GDM1 (cell line): ENCODE measurements at places on chromosomes 4 and X.

- no peak for DNase-seq
Measured at GRCh38 chrX:119672426-119672825, 20.5 kb downstream of the SEPTIN6 start.

DNA sequence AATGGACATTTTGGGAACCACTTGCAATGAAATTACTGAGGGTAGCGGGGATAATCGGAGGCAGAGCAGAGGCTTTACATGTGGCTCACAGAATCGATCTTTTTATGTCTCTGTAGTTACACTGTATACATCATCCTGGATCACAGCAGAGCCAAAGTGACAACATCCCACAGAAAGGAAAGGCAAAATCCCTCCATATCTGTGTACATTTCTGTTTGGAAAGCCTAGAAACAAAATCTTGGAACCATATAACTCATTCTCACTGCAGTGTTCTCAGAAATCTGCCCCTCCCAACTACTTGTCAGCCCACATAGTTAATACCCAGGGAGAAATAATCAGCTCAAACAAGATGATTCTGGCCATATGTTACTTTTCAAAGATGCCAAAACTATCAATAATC is 211.6 kb downstream of the DCLK2 start:
- no peak for DNase-seq

DNA sequence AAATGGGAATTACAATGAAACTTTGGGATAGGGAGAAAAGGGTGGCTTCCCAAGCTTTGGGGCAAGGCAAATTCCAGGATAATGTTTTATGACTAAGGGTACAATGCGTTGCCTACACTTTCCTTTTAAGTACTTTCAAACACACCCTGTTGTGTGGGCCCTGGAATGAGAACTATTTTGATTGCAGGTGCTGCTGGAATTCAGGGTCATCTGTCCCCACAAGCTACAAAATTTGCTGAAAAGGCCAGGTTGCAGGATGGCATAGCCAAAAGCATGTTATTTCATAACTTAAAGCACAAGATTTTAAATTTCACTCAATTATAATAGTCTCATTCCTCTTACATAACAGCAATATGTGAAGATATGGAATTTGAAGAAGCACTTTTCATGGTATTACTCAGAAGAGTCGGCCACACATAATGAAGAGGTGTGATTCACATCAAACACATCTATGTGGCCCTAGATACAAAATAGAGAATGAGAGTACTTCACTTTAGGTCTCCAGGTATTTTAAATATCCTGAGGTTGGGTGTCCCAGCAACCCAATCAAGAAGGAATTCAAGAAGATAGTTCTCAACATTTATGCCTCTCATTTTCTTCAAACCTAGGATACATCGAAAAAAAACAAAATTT is 89.3 kb downstream of the APBB2 start:
- DNase-seq = no peak

GRCh38 chr4:27149541-27150212 is 289.0 kb downstream of the STIM2 start:
- DNase-seq = no peak

DNA sequence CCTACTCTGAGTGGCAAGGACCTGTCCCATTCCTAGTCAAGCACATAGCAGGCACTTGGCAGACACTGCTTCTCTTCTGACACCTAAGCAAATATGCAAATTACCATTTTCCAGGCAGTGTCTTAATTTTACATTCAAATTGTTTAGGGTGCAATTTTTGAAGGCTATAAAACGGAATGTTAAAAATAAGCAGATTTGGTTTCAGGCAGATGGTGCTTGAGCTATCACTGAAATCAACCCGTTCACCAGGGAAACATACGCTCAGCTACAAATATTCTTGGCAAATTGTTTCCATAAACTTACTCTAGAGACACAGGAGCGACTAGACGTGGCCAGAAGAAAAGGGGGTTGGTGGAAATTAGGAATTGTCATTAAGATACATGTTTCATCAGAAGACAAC is 45.7 kb downstream of the BEND2 start:
- DNase-seq = no peak

DNA sequence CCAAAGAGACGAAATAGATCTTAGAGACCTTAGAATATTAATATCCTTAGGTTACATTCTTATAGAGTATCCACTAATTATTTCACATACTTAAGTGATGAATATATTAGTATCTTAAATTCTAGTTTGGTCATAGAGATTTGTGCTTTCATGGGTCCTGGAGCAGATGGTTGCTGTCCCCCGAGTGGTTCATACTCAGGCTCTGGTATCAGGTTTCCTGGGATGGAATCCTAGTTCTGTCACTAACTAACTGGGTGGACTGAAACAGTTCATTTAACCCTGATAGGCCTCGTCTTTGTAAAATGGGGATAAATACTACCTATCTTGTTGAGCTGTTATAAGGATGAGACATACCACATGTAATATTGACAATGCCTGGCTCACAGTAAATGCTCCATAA is 264.6 kb downstream of the TENM3 start:
- DNase-seq = no peak

DNA sequence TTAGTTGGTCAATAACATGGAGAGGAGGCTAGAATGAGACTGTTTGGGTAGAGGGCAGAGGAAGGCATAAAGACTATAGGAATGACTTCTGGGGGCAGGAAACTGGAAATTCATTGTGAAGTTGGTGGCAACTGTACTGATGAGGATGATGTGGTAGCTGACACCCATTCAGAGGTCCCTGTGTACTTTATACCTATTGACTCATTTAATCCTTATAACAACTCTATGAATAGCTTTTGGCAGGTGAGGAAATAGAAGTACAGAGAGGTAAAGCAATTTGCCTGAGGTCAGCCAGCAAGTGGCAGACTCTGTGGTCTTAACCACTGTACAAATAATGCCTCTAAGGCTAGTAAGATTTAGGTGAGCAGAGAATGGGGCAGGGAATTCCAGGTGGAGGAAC is 100.1 kb downstream of the GATB start:
- no peak for DNase-seq

DNA sequence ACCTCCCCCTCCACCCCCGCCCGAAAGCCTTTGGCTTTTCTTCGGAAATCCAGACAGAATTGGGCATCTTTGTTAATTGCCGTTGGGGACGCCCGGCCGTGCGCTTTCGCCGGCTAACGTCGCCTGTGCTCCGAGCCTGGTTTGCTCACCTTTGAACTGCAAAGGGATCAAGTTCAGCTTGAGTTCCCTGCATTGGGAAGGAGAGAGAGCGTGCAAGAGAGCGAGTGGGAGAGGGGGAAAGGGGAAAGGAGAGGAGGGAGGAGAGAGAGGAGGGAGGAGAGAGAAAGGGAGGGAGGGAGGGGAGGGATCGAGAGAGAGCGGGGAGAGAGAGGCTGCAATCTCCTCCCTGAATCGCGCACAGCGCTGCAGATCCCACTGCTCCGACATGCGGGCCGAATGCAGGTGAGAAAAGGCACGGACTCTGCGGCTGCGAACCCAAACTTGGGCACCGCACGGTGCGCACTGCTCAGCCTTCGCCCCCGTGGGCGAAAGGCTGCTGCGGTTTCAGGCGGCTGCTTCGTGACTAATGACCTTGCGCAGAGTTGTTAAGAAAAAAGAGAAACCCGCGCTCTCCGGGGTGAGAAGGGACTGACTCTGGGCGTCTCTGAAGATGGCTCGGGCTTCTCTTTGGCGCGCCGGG is at the start of gene PCDH7:
Gene PCDH7, plus strand, starts transcription at position 349 of the 640 bp plus-strand sequence. CDS start 1,054 bp downstream, outside the sequence.
- no peak for DNase-seq

DNA sequence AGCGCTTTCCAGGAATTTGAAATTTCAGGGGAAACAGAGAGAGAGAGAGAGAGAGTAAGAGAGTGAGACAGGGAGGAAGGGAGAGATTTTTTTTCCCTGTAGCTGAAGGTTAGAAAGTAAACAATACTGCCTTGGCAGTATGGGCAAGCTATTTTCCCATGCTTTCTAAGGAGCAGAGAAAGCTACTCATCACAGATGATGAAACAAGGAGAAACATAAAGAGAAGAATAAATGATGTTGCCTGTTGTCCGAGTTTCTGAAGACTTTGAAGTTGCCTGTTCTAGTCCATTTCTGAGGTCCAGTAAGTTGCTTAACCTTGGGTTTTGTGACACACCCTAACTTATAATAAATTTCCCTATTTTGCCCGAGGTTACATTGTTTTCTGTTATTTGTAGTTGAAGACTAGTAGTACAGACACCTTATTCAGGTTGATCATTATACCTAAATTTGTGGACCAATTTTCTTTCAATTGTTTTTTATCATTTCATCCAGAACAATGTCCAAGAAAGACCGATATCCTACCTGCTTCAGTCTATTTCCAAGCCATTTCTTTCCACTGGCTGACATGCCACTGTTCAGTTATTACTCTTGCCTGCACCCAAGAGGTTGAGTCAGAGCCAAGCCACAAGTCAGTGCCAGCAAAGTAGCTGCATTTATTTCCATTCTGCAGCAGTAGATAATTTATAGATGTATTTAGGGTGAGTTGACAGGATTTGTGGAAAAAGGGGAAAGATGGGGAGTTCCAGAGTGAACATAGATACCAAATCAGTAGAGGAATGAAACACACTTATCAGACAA is 49.7 kb upstream of the SLC16A2 start:
- no peak for DNase-seq

- DNase-seq = no peak
Measured at GRCh38 chr4:109131559-109131958, 170.9 kb downstream of the COL25A1 start.

DNA sequence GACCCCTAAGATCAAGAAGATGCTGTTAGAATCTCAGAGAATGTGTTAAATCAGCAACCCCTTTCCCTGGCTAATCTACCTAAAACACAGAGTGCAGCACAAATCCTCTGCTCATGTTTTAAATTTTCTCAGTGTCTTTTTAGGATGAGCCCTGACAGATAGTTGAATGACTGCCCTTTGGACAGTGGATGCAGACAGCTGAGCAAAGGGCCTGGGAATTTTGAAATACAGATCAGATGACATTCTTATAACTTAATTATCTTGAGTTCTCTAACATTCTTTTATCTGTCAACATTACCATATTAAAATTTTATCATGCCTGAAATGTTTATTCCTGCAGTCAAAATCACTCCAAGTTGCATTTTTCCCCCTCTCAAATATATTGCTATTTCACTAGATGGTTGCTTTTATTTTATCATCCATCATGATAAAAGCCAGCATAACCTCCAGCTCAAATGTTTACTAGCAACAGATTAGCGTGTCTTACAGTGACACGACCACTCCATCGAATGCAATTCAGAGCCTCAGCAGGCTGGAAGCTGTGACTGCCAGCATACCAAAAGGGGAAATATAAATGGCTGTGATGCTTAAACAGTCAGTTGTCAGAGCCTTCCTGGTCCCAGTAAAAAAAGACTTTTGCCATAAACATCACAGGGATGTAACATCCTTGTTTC is 22.8 kb upstream of the ARHGAP24 start:
- no peak for DNase-seq

GRCh38 chrX:148785256-148785655 is 284.8 kb downstream of the AFF2 start:
- DNase-seq = no peak

GRCh38 chr4:34105311-34105710 is 2139.0 kb downstream of the ARAP2 start:
- no peak for DNase-seq

GRCh38 chr4:95742872-95743271 is 97.0 kb upstream of the PDHA2 start:
- DNase-seq = no peak

GRCh38 chr4:73437558-73437956 is 1.5 kb downstream of the AFP start:
- no peak for DNase-seq

DNA sequence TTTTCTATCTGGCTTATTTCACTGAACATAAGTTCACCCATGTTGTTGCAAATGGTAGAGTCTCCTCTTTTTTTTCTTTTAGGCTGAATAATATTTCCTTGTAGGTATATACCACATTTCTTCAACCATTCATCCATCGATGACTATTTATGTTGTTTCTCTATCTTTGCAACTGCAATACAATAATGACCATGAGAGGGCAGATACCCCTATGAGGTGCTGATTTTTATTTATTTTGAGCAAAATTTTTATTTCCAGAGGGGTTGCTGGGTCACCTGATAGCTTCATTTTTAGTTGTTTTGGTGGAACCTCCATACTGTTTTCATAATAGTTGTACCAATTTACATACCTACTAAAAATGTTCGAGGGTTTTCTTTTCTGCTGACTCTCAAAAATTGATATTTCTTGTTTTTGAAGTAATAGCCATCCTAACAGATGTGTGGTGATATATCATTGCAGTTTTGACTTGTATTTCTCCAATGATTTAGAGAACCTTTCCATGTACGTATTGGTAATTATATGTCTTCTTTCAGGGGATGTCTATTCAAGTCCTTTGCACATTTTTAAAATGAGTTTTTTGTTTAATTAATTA is 1697.0 kb downstream of the PCDH7 start:
- no peak for DNase-seq

- no peak for DNase-seq
Measured at GRCh38 chrX:134670134-134670924, 12.1 kb upstream of the PLAC1 start.

DNA sequence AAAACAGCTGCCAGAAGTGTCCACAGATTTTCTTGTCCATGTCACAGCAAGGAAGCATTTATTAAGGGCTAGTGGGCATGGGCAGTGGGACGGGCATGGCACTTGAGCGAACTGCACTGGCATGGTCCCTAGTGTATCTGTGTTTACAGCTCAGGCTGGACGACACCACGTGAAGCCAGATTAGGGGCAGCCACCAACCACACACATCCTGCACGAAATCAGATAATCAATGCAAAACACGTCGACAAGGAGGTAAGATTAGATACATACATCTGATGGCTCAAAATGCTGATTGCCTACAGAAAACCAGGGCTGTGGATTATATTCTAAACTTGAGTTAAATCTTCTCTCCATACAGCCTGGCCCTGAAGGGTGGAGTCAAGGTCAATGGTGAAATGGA is 103.8 kb upstream of the ATP6AP2 start:
- no peak for DNase-seq

- DNase-seq = no peak
Measured at GRCh38 chrX:153999359-154000037, 20.2 kb downstream of the IRAK1 start.

GRCh38 chr4:36329228-36329627 is 47.8 kb downstream of the DTHD1 start:
- no peak for DNase-seq

DNA sequence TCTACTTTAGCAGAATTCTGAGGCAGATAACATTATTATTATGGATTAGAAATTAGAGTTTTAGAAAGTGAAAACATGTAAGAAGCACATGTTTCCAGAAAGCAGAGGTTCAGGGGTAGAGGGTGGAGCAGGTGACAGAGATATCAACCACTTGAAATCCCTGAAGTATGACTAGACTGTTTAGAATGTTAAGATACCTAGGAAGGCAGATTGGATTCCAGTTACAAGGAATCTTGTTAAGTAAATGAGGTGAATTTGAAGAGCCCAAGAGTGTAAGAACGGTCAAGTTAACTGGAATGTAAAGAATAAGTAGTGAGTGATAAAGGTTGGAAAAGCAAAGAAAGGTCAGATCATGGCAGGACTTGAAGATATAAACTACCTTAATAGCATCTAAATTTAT is 37.6 kb downstream of the ARSJ start:
- no peak for DNase-seq

DNA sequence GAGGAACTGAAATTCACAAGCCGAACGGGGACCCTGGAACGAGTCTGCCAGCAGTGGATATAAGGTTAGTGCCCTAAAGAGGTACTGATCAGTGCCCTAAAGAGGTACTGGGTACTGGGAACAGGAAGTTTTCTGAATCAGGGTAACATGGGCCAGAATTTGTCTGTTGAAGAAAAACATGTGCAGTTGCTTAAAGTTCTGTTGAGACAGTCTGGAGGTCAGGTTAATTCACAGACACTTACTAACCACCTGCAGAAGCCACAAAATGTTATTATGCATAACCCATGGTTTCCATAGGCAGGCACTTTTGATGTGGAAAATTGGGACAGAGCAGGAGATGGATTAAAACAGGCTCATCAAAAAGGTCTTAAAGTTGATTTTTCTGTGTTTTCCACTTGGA is 17.9 kb downstream of the SPIN2B start:
- no peak for DNase-seq
